ENCODE measurements at places on chromosomes 13 and 19.

GRCh38 chr13:37277435-37278144 lies 172.1 kb upstream of the CSNK1A1L start:
- no peak for DNase-seq

DNA sequence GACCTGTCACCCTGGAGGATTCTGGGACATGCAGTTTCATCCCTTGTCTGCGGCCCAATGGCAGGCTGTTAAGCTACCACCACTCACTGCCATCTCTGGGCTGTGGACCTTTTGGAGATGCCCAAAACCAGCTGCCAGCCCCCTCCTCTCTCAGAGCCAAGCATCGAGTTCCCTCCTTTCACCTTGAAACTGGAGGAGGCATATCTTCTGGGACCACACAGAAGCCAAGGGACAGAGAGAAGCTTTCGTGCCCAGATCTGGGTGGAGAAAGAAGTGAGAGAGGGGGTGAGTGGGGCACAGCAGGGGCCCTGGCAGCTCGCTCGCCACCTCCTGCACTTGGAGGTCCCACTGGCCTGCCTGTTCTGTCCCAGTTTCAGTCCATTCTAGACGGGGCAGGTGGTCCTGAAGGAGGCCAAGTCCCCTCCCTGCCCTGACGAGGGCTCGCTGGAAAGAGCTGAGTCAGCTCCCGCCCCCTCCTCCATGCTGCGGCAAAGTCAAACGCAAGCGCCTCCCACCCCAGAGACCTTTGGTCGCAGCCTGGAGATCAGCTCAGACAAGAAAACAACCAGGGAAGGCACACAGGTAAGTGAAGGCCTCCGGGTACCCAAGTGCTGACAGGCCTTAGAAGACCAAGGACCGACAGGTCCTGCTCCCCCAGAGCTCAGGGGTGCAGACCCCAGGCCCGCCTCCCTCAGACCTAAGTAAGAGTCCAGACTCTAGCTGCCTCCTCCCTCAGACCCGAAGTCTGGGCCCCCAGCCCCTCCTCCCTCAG lies 3.8 kb downstream of the BCAT2 start:
- peak; percentile 65 for DNase-seq

DNA sequence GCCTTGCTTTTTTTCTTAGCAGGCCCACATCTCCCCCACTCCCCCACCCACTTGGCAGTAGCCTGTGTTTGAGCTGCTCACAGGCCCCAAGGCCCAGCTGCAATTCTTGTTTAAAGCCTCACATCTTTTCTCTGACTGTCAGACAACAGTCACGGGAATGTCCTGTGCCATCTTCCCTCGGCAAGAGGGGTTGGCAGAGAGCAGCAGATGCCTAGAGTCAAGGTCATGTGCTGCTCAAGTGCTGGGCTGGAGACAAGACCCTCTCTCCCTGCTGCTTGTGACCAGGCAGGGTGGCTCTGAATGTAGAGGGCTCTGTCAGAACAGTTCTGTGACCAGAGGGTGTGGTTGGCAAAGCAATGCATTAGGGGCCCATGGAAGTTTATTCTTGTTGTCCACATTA lies 47.4 kb downstream of the BBC3 start:
- DNase-seq: no peak

DNA sequence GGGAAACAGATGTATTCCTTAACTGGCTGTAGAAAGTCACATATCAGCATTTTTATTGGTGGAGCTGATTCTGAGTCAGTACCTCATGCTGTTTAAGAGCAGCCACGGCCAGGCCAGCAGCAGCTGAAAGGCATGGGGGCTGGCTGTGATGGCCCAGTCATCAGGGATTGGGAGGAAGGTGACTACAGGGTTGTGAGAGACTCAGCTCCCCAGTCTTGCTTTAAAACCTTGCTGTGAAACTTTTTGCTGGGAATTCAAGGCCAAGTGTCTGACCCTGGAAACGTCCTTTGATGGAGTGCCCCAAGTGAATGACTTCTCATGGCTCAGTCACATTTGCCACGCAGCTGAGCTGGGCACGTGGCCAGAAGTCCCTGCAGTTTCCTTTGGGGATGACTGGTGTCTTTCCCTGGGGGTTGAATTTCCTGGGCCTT lies 39.1 kb upstream of the RNF113B start:
- no peak for DNase-seq

DNA sequence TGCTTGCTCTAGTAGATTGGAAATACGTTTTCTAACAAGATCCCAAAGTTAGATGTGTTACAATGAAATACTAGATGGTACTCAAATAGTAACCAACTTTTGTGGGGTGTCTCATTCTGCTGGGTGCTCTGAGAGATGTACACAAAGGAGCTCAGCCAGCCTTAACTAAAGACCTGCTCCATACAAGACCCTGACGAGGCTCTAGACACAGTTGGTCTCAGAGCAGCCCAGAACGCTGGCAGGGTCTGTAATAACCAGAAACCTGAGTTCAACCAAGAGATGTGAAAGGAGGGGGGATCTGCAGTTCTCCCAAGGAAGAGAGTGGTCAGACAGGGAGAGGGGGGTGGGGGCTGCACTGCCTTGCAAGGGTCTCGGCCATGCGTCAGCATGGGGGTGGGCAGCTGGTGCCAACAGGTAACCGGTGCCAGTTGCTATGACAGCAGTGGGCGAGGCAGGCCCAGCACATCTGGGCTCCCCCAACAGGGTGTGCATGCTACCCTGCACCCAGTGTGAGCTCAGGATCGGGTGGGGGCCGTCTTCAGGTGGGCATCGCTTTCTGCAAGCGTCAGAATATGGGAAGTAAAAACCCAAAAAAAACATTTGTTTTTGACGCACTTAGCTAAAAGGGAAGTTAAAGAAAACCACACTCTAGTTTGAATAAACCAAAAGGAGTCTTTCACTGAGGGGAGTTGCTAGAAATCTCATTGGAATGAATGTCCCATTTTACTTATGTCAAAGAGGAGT lies 68.0 kb upstream of the GPR183 start:
- no peak for DNase-seq

DNA sequence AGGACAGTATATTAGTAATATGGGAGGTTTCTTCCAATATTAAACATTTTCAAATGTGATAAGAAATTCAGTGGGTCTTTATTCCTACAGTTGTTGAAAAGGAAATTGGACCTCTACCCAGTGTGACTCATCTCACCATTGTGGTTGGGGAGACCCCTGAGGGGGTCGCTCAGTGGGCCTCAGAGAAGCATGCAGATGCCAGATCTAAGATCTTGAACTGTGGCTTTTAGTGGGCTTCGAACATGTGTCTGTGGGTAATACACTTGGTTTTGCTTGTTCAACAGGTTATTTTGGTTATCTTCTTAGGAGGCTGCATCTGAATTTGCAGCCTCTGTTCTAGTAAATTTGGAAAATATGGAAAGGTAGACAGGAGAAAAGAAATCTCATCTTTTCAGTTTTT lies 132.3 kb downstream of the PCCA start:
- no peak for DNase-seq

- DNase-seq: no peak
These were observed 112.5 kb upstream of the SLC7A1 start for GRCh38 chr13:29707876-29708543.

GRCh38 chr13:40670307-40670706 lies 3.9 kb upstream of the FOXO1 start:
- DNase-seq: no peak

- no peak for DNase-seq
These were observed 446.0 kb downstream of the EFNB2 start for GRCh38 chr13:106089261-106089980.

- no peak for DNase-seq
These were observed 16.5 kb upstream of the CACTIN start for GRCh38 chr19:3642987-3643673.
